MCF 10A (cell line): ENCODE measurements at places on chromosomes 16 and 17.
A peak's percentile ranks its signal among the peaks of the same experiment; 100 is the strongest.

DNA sequence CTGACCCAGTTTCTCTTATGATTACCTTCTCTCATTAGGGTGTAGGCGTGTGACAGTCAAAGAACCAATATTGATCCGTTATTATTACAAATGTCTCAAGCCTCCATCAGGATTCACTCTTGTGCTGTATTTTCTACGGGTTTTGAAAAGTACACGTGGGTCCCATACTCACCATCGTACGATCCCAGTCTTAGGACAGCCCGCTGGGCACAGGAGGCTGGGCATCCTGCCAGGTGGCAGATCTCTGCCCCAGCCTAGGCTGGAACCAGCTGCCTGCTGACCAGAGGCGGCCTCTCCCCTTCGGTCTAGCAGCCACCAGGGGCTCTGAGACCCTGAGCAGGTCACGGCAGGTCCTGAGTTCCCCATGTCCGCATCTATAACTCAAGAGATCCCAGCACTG is 2.0 kb upstream of the METRNL start:
- DNase-seq = no peak

GRCh38 chr16:54211203-54211602 is 75.4 kb downstream of the IRX3 start:
- DNase-seq = no peak

DNA sequence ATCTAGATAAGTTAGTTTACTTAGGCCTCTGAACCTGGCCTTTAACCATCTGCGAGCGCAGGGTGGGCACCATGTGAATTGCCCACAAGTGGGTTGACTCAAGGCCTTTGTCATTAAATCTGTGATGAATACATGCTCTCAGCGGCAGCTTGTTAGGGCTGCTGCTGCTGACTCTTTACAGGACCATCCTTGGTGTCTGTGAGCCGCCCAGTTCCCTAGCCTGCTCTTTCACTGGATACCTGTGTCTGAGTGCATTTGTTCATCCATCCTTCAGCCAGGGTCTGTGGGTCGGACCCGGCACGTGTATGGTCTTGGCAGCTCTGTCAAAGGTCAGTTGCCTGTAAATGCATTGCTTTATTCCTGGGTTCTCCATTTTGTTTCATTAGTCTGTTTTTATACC is 321.3 kb downstream of the CNTNAP4 start:
- DNase-seq = no peak

GRCh38 chr17:35614810-35615209 is 27.7 kb downstream of the AP2B1 start:
- DNase-seq = no peak

- no peak for DNase-seq
These were observed 7.5 kb downstream of the KRT12 start for GRCh38 chr17:40859536-40859935.

DNA sequence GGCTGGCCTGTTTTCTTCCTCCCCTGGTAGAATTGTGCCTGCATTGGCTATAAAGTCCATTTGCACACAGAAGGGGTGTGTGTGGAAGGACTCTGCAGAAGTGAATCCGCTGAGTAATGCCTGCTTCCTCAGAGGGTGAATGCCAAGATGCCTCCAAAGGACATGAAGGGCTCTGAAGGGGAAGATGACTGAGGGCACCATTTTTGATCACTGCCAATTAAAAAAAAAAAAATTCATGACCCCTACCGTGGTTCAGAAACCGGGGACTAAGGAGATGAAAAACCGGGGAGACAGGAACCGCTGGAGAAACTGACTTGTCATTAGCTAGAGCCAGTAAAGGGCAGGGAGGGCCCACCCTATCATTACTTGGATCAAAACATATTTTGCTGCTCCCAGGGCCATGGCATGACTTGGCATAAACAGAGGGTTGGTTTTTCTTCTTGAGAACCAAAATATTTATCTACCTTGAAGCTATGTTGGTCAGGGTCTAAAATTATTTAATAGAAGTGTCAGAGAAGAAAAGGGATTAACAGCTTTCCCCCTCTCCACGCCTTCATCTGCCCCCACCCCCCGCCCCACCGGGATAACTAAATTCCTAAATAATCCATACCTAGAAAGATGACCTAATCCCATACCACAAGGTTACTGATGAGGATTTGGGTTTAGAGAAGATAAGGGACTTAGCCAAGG is 3.6 kb upstream of the USP7 start:
- DNase-seq = no peak

DNA sequence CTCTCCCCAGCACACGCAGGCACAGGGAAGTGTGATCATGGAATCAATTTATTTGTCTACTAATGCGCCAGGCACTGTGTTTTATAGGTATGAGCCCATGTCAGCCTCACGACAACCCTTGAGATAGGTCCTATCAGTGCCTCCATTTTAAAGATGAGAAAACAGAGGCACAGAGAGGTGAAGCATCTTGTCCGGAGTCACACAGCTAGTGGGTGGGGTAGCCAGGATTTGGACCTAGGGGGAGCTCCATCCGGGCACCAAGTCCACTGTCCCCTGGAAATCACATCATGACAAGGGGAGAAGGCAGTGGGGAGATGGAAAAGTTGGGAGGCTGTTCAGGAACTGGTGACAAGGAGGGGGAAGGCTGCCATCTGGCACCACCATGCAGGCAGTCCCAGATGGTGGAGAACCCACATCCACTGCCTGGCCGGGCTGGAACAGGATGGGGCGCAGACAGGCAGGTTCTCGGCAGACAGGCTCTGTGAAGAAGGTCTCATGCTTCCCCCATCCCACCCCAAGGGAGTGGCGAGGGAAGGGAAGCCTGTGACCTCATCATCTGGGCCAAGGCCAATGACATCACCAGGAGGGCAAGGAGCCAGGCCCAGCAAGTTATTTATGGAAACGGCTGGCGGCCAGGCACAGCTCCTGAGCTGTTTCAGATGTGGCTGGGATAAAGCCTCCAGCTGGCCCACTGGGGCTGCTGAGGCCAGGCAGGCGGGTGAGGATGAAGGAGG is 126.0 kb upstream of the SDK2 start:
- peak; percentile 77 for DNase-seq

DNA sequence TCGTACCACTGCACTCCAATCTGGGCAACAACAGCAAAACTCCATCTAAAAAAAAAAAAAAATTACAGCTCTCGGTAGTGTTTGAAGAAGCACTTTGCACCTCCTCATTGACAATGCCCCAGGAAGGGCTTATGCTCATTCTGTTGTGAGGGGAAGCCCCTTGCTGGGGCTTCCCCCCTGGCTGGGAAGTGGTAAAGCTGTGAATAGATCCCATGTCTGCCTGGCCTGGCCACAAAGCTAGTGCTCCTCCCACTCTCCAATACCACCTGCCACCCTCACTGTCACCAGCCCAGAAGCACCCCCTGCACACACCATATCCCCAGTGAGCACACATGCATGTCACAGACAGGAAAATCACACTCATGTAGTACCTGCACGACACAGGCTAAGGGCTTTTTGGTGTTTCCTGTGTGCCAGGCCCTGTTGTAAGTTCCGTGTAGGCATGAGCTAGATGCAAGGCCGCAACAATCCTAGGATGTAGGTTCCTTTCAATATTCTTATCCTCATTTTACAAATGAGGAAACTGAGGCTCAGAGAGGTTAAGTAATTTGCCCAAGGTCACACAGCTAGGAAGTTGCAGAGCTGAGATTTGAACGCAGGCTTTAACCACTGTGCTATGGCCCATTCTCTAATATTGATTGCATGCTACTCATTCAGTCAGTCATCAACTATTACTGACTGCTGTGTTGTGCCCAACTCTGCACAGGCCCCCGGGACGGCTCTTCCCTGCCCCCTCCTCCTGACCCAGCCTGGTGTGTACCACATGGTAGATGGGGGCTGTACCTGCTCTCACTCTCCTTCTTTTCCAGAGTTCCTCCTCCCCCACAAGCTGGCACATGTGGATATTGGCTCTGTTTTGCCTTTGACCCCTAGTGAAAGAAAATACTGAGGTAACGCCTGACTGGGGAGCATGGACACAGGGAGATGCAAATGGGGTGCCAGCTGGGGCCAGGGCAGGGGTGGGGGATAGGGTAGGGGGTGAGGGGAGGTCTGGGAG is 11.9 kb upstream of the COL1A1 start:
- no peak for DNase-seq

GRCh38 chr17:31394544-31394943 is 3.1 kb downstream of the RAB11FIP4 start:
- DNase-seq = peak; percentile 41

DNA sequence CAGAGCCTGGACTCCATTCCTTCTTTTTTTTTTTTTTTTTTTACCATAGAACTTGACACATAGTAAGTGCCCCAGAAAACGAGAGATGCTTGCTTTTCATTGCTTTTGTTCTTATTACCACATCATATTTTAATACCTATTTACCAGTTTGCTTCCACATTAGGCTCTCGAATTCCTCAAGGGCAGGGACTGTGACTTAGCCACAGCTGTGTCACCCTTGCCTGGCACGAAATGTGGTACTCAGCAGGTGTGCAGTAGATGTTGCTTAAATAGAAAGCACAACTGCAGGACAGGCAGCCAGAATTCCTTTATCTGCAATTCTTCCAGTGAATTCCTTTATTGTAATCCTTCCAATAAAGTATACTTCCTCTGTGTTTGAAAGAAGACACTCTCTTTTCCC is 393.0 kb downstream of the HAPSTR1 start:
- no peak for DNase-seq

GRCh38 chr17:78875363-78876093 is 27.5 kb downstream of the CEP295NL start:
- DNase-seq = no peak
